Activated CD8-positive, alpha-beta memory T cell treated with anti-CD3 and anti-CD28 coated beads, Interleukin-2, amount 10 ng/mL, durations not matched to agents 7 days and 5 days (primary cell): ENCODE measurements at places on chromosomes 5 and 9.

DNA sequence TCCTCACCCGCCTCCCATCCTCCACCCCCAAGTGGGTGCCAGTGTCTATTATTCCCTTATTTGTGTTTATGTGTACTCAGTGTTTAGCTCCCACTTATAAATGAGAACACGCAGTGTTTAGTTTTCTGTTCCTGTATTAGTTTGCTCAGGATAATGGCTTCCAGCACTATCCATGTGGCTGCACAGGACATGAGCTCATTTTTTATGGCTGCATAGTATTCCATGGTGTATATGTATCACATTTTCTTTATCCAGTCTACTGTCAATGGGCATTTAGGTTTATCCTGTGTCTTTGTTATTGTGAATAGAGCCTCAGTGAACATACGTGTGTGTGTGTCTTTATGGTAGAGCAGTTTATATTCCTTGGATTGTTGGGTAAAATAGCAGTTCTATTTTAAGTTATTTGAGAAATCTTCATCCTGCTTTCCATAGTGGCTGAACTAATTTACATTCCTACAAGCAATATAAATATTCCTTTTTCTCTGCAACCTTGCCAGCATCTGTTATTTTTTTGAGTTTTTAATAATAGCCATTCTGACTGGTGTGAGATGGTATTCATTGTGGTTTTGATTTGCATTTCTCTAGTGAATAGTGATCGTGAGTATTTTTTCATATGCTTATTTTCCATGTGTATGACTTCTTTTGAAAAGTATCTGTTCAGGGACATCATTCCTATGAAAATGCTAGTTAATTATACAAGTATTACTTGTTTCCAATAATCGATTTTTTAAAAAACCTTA, 164.0 kb upstream of the CCDC152 start:
- no peak for DNase-seq

- no peak for DNase-seq
Observed at GRCh38 chr9:120556775-120557174, 23.2 kb downstream of the CDK5RAP2 start.

GRCh38 chr5:168925160-168925559, 346.0 kb upstream of the PANK3 start:
- no peak for DNase-seq

GRCh38 chr9:113563826-113564497, 100.4 kb downstream of the RGS3 start:
- DNase-seq: no peak

DNA sequence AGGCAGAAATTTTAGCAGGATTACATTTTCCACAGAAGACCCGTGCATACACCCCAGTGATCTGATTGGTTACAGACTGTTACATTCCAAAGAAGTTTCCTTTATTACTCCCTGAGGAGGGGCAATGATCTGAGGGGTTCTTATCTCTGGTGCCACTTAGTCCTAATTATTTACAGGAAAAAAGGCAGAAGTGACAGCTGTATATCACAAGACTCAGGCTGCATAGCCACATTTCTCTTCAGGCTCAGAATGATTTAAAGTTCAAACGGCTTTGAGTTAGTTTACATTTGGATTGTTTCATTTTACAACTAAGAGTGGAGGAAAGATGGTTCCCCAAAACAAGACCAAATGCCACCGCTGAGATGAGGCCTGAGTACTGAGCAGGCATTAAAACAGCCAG, 17.3 kb downstream of the NAIF1 start:
- no peak for DNase-seq

DNA sequence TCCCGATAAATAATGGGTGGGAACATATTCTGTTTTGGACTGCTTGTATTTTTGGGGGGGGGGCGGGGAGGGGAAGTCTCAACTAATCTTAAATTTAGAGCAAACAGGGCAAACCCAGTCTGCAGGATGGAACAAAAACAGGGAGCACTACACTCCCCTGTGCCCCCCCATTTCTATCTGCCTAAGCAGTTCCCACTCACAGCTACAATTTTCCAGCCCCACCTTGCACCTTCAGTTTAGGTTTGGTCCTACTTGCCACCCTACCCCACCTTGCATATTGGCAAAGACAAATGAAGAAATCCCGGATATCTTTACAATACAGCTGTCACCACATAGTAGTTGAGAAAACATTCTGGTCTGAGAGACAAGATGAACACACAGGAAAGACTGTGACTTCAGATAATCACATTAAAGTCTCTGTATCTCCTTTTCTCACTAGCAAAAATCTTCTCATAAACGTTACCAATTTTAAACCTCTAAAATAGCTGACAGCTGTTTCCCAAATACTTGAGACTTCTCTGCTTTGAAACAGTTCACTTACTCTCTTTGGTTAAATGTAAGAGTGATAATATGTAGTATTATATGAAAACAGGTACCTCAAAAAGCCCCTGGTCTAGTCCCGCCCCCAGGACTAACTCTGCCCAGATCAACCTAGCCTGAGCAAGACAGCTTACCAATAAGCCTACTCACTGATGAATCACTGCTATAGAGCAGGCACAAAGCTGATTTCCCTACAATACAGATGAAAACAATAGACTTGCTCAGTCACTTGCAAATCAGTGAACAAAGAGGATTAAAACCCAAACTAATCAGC, 5.2 kb upstream of the RAPGEF6 start:
- no peak for DNase-seq

DNA sequence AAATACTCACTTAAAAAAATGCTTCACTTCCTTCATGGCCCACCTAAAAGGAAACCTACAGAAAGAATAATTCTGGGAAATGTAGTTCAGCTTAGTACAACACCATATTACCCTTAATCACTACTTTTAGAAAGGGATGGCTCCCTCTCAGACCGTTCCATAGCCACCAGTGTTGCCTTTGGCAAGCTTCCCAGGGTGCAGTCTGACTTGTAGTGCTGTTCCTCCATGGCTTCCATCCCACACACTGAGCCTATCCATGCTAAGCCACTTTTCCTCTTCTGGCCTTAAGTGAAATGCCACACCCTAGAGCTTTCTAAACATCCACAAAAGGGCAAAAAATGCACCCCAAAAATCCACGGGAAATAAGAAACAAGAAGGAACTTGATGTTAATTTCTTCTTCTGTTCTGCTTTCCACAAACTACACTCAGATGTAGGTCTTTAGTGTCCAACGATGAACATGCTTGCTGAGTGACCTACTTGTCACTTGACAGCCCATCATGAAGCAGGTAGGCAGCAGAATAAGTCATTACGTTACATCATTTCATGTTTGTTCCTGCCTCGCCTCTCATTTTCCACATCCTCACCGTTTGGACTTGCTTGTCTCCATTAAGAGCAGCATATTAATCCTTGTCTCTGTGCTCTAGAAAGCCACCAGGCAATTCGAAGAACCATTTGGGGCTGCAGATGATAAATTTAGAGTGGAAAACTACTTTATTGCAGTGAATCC, 391.1 kb upstream of the GRAMD2B start:
- DNase-seq: no peak

- DNase-seq: no peak
Observed at GRCh38 chr5:140282266-140282665, 20.6 kb downstream of the PFDN1 start.

DNA sequence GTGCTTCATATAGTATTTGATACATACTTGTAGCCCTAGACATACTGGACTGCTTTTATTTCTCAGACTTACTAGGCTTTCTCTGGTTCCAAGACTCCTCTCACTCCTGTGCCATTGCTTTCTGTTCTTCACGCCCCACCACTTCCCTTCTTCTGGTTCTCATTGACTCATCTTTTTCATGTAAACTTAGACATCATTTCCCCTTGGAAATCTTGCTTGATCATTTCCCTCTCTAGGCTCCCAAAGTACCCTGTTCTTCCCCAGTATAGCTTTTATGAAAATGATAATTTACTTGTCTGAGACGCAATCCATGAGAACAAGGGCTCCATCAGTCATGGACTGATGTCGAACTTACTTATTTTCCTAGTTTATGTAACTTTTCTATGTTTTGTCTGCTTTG, 83.5 kb downstream of the TLR4 start:
- no peak for DNase-seq

GRCh38 chr5:18563853-18564252, 929.6 kb downstream of the TAF11L14 start:
- DNase-seq: no peak

GRCh38 chr9:89412541-89412940, 85.4 kb downstream of the SEMA4D start:
- no peak for DNase-seq

DNA sequence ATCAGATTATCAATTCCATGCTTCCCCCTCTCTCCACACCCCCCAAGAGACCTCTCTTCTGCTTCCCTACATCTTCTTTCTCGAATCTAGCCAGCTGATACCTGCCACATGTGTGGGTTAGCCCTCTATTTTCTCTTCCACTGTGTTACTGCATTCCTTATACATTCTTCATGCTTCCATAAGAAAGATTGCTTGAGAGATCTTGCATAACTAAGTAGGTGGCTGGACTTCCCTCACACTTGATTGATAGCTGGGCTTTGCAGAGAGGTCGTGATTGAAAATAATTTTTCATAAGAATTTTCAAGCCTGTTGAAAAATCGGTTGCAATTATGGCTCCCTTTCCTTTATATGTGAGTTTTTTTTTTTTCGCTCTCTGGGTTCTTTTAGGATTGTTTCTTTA, 33.0 kb upstream of the PANK3 start:
- no peak for DNase-seq

GRCh38 chr5:131758520-131758900, 38.3 kb downstream of the FNIP1 start:
- no peak for DNase-seq

- no peak for DNase-seq
Observed at GRCh38 chr5:20030125-20030524, 42.1 kb upstream of the CDH18 start.

GRCh38 chr5:177440211-177440989, 6.2 kb upstream of the PRR7 start:
- DNase-seq: peak; percentile 41

DNA sequence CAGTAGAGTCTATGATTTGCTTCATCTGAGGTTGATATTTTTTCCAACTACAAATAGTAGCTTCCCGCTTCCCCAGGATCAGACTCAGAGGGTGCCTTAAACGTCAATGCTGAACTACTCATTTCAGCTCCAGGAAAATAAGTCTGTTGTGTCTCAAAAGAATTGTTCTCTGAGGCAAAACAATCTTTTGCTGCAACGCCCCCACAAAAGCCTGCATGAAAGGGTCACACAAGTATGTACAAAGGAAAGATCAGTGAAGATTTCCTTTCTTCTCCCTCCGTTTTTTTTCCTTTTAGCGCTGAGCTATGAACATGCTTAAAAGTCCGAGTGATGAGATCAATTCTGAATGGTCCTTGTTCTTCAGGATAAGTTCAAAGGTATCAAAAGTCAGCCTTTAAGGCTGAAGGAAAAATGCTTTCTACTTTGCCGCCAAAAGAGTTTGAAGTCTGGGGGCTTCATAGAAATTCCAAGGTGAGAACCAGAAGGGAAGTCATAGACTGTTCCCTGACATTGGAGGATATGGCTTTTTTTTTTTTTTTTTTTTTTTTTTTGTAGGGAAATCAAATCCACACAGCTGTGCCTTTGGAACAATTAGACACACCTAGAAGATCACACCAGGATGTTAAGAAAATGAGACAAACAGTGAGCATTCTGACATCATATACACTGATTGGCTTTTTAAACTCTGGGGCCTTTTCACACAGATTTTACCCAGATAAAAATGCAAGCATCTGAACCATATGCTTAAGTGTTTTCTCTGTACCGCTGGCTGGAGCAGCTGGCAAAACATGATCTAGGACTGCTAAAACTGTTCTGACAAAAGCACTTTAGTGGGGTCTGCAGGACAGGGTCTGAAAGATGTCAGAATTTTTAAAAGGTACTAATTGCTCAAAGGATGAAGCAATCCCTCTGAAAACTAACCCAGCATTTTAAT, 329.3 kb downstream of the ENC1 start:
- no peak for DNase-seq

GRCh38 chr5:109743041-109743531, 53.4 kb downstream of the MAN2A1 start:
- no peak for DNase-seq

- DNase-seq: peak; percentile 42
Observed at GRCh38 chr5:138753794-138754698, 821 bp downstream of the CTNNA1 start.

- DNase-seq: peak; percentile 67
Observed at GRCh38 chr9:98807070-98807813, at the start of gene GALNT12. Gene GALNT12, plus strand, starts transcription at chr9:98807670. Its CDS starts 29 bp downstream, at chr9:98807699.

DNA sequence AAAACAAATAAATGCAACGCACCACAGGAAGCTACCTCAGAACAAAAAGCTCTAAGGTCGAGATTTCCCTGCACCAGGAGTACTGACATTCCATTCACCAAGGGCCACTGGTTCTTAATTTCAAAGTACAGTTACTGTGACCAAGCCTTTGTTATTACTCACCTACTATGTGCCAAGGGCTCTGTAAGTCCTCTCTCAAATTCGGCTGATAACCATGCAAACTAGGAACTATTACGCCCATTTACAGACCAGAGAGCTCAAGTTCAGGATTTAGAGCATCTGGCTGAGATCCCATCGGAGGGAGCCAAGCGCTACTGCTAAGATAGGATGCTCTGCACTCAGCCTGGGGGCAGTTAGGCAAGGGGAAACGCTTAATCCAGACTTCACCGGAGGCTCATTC, 5.6 kb downstream of the MYO10 start:
- no peak for DNase-seq

DNA sequence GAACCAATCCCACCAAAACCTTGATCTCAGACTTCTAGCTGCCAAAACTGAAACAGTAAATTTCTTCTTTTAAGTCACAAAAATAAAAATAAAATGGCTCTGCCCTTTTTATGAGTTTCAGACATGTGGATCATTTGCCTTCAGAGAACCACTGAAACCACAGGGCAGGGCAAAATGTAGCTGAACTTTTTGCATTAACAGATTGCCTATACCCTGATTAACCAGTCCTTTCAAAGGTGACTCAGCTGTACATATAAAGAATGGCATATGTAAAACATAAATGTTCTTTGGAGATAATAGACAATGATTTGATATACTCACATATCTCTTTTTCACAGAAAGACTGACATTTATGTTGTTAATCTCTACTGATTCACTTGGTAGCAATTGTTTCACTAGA, 187.1 kb upstream of the GRIN3A start:
- DNase-seq: no peak
